ENCODE measurements at places on chromosomes 6 and 20.
A peak's percentile ranks its signal among the peaks of the same experiment; 100 is the strongest.

- peak; percentile 46 for DNase-seq
Observed at GRCh38 chr6:70398783-70399728, 14.3 kb upstream of the FAM135A start.

DNA sequence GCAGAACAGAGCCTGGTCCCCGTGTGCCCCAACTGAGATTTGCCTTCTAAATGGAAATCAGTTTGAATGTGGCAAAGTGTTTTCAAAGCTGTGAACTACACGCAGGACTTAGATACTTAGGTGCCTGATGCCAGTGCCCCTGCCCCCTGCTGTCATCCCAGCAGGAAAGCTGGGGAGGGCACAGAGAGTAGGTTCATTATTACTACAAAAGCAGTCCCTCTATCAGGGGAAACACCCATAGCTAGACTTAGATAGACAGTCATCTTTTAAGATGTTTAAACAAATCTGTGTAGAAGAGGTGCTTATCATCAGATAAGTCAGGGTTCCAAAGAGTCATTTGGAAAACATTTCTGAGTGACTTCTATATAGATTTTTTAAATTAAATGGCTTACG lies 155.0 kb upstream of the SNX9 start:
- DNase-seq = no peak

DNA sequence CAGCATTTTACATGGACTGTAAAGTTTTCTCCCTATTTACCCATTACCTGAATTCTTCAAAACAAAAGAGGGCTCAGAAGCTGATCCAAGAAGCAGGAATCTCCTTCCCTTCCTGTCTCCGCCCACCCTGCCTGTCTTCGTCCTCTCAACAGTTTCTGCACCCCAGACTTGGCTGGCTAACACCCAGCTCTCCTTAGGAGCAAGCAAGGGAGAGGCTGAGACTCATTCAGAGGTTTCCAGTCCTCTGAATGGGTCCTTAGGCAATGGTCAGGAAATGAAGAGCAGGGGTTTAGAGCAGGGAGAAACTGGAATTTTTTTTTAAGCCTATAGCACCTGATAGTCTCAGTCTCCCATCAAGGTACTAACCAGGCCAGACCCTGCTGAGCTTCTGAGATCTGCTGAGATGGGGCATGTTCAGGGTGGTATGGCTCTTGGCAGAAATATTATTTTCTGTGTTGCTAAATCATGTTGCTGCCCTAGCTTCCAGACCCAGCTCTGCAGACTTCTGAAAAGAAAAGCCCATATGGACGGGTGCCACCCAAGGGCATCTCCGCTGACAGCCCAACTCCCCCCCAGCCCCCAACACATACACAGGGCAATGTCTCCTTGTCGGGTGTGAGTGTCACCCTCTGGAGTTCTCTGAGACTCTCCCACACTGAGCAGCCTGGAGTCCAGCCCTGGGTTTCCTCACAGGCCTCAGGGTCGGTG lies 74.6 kb upstream of the CD93 start:
- no peak for DNase-seq

DNA sequence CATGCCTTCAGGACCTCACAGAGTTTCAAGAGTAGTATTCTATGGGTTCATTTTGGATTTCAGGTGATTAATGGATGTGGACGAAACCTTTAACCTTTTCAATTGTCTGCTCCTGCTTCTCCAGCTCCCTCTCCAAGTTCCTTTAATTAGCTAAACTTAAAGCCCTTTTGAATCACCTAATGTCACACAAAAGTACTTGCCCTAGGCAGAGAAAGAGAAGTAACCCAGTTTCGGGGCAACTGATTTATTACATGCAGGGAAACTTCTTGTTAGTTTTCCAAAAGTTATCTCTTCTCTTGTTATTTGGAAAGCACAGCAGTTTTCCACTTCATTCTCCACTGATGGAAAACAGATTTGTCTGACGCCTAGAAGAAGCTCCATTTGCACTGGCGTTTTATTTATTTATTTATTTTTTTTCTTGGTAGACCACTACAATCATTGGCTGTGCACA lies 407.7 kb upstream of the JARID2 start:
- DNase-seq = no peak

DNA sequence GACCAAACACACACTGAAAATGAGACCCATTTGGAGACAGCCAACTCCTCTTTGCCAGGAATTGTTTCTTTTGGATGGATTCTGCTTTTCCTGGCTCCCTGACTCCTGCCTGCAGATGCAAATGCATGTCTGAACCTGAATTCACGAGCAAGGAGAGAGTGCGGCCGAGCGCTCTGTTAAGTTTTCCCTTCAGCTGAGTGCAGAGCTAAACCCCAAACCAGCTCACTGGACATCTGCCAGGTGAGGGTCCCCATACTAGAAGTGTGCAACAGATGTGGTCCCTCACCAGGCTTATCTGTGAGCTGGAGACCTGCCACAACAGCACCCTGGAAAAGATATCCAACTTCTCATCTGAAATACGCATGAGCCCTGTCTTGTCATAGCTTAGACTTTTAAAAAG lies 59.0 kb downstream of the CD164 start:
- no peak for DNase-seq

- DNase-seq = no peak
Observed at GRCh38 chr6:144758602-144759001, 473.5 kb downstream of the UTRN start.

DNA sequence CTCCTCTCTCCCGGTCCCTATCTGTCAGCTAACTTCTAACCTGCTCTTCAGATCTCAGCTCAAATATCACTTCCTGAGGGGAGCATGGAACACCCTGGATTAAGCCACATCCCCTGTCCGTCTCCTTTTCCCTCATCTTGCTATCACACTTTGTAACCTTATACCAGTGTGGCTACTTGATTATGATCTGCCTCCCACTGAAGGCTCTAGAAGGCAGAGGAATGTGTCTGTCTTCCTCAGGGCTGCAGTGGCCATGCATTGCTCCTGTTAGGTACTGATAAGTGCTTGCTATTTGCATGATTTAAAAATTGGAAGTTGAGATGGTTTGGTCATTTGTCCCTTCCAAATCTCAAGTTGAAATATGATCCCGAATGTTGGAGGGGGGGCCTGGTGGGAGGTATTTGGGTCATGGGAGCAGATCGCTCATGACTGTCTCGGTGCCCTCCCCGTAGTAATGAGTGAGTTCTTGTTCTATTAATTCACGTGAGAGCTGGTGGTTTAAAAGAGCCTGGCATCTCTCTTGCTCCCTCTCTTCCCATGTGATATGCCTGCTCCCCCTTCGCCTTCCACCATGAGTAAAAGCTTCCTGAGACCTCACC lies 71.4 kb downstream of the PLCB4 start:
- DNase-seq = no peak

- DNase-seq = no peak
Observed at GRCh38 chr6:22706651-22707050, 137.3 kb downstream of the HDGFL1 start.

DNA sequence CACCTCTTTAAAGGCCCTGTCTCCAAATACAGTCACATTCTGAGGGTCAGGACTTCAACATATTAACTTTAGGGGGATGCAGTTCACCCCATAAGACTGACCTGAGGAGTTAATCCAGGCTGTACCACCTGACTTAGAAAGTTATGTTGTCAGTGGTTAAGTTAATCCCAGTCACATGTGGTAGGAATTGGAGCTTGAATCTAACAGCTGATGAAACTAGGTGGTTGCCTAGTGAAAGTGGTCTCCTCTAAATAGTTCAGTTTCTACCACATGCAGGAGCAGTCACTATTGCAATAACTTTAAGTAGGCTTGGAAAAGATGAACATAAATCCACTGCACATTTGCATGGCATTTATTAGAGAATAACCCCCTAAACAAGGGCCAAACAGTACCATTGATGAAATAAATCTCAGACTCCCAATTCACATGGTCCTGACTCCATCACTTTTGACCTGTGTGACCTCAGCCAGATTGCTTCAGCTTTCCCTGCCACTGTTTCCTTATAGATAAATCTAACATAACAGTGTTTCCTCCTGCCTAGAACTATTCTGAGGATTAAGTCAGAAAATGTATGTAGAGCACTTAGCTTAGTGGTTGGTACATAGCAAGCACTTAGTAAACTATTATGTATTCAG lies 20.1 kb downstream of the SAMD5 start:
- no peak for DNase-seq

DNA sequence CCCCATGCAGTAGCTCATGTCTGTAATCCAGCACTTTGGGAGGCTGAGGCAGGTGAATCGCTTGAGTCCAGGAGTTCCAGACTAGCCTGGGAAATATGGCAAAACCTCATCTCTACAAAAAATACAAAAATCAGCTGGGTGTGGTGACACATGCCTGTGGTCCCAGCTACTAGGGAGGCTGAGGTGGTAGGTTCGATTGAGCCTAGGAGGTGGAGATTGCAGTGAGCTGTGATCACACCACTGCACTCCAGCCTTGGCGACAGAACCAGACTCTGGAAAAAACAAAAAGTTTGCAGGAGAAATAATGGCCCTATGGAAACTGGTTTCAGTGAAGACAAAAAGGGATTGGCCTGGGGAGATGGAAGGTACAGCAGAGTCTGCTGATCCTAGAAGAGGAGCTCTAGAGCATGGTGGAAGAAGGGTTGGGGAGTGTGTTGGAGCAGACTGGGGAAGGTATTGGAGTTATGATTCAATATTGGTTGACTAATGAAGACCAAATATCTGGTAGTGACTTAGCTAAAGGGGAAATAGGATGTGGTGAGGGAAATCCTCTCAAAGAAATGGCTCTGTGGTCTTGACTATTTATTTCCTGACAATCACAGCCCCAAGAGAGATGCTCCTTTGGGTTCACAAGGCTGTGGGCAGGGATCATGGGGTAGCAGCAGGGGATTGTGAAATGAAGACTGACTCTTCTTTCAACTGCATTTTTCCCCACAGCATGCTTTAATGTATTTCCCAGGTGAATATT lies 281.9 kb downstream of the UTRN start:
- peak; percentile 54 for DNase-seq

GRCh38 chr6:127791779-127792528 lies 108.9 kb downstream of the THEMIS start:
- DNase-seq = no peak

- no peak for DNase-seq
Observed at GRCh38 chr20:37976887-37977286, 56.4 kb downstream of the TTI1 start.

DNA sequence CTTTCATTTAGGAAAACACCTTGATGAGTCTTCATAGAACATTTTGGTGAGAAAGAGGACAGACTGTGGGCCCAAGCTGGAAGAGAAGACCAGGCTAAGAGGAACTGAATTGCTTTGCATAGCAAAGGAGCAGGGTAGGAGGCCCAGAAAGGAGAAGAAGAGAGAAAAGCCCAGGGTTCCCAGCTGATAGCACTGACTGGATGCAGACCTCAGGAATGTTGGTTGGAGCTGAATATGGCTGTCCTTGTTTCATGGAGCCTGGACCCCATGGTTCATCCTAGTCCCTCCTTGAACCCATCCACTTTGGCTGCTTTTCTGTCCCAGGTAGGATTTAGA lies 18.0 kb upstream of the ZFAND3 start:
- DNase-seq = peak; percentile 32

DNA sequence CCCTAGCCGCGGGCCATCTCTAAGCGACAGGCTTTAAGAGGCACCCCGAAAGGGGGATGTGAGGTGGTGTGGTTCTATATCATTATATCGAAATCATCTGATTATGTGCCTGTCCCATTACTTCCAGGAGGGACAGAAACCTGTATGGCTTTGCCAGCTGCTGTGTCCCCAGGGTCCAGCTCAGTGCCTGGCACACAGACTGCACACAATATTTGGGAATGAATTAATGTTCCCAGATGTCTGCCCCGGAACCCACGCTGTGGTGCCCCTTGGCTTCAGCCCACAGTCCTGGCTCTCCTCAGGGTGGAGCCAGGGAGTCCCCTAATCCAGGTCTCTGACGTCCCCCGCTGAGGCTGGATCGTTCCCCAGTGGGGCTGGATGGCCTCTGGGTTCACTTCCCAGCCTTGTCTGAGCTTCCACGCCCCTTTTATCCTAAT lies 8.9 kb upstream of the AHCY start:
- DNase-seq = no peak

DNA sequence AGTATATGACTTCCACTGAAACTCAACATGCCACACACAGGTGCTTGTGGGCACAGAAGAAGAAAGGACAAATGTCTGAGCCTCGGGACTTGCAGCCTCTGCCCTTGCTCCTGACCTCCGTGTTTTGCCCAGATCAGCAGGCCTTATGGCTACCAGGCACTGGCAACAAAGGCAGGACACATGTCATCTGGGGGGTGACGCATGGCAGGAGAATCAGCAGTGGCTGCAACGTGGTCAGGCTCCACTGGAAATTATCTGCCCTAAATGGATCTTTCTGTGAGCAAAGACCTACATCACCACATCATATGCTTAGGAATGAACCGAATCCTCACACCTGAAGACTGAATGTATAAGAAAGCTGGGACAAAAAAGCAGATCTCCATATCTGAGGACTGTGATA lies 78.9 kb downstream of the ELOVL5 start:
- DNase-seq = no peak

DNA sequence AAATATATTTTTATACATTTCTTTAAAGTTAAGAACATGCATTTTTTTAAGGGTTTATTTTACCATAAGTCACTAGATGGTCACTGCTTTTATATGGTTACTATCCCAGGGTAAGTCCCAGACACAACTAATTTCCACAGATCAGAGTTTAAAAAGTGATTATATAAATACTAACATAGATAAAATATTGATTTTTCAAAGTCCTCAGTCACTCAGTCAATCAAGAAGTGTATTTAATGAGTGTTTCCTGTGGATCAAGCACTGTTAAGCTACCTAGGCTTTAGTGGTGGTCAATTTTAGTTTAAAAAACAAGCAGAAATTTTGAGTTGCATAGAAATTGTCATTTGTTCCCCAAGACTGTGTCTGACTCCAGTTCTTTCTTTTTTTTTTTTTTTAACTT lies 399.5 kb upstream of the SYNCRIP start:
- DNase-seq = no peak

DNA sequence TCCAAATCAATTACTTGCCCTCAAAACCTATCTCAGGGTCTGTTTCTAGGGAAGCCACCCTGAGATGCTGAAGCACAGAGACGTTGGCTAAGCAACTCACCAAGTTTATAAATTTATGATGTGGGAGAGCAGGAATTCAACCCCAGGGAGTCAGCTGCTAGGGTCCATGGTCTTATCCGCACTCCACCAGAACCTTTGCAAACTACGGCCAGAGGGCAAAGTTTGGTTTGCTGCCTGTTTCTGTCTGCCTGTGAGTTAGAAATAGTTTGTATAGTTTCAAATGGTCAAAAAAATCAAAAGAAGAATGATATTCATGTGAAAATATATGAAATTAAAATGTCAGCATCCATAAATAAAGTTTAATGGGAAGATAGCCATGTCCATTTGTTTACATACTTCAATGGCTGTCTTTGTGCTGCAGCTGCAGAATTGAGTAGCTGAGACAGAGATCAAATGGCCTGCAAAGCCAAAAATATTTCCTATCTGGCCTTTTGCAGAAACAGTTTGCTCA lies 83.7 kb upstream of the ZFP64 start:
- no peak for DNase-seq

- DNase-seq = no peak
Observed at GRCh38 chr6:24994812-24995211, 59.1 kb upstream of the RIPOR2 start.

- DNase-seq = no peak
Observed at GRCh38 chr6:89387516-89388201, 24.4 kb downstream of the RRAGD start.

GRCh38 chr6:56752009-56752408 lies 109.3 kb upstream of the DST start:
- DNase-seq = peak; percentile 7

GRCh38 chr6:85537055-85537494 lies 56.6 kb downstream of the SNX14 start:
- peak; percentile 21 for DNase-seq
